SK-N-SH (cell line): ENCODE measurements at places on chromosomes 6 and 20.

DNA sequence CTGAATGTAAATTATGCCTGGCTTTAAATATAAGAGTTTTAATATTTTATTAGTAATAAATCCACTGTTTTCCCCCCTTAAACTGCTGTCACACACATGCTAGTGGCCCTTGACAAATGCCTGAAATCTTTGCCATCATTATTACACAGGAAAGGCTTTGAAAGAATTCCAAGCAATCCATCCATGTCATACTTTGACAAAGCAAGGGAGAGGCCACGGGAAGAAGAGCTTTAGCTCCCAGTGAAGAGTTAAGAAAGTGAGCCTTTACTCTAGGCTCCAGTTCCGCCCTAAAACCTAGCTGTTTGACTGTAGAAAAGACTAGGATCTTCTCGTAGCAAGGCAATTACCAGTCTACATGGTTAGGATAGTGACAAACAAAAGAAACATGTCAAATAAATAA is 147.9 kb downstream of the GMDS start:
- no peak for DNase-seq

DNA sequence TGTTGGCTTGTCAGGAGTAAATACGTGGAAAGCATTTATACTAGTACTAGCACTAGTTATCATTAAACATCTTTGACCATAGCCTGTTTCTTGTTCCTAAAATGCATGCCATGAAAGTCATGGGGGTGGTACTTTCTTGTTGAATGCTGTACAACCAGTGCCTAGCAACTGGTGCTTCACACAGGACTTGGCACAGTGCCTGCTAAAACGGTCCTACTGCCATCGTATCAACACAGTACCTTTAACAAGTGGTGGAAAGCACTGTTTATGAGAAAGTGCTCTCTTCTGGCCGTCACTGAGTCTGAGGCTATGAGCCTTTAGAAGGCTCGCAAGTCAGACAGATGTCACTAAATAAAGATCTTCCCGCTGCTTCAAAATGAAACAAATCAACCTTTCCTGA is 21.6 kb downstream of the ZNFX1 start:
- DNase-seq, result no peak

DNA sequence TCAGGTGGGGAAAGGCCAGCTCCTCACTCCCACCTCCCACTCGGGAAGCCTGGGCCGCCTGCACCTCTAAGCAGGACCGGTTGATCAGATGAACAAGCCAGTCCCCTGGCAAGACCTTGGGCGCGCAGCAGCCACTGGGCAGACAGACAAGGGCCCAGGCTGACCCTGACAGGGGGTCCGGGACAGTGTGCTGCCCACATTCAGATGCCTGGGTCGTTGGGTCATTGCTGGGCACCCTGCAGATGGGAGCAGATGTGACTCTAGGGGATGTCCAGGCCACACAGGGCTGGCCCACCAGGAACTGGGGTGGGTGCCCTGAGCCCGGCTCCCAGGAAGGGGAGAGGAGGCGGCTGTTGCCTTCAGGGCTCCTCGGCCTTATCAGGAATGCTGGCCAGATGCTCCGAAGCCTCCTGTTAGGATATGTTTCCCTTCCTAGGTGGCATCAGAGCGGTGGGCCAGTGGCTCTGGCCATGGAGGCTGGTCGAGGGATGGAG is 17.3 kb upstream of the FRMD1 start:
- DNase-seq, result peak; percentile 72

GRCh38 chr6:168374051-168374502 is 54.5 kb upstream of the DACT2 start:
- no peak for DNase-seq

- DNase-seq, result no peak
Measured at GRCh38 chr6:34958734-34959133, 69.7 kb downstream of the ANKS1A start.

GRCh38 chr6:127554435-127555006 is 22.5 kb upstream of the C6orf58 start:
- peak; percentile 30 for DNase-seq

- DNase-seq, result no peak
Measured at GRCh38 chr6:134021396-134022122, 30.9 kb downstream of the SLC2A12 start.

GRCh38 chr6:142683714-142684141 is 261.2 kb downstream of the HIVEP2 start:
- DNase-seq, result no peak

DNA sequence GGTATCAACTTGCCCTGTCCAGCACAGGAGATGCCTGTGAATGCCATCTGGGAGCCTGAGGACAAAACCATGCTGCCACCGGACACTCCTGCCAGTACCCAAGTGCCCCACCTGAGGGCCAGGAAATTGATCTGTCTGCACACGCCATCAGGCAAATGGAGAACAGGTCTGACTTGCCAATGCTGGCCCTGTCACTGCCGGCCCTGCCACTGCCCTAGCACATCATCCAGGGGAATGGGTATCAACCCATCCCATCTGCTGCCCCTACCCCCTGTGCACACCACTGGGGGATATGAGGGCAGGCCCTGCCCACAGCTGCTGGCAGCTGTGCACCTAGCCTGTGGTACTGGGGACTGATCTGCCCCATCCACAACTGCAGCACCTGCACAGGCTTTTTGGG is 1081.6 kb upstream of the EYS start:
- DNase-seq, result no peak

DNA sequence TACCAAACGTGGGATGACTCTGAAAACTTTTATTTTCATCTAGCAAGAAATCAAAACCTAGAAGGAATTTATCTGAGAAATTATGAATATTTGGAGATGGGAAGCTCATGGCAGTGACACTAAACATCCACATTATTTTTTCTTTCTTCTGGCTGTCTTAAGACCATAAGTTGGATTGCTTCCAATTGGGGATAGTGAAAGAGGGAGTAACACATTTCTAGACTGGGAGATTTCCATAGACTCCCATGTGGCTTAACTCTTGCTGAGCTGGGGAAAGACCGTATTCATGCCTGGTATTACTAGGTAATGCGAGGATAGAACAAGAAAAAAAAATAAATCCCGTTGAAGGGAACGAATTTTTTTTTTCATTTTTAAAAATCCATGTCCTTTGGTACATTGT is 120.0 kb downstream of the UTRN start:
- DNase-seq, result no peak

DNA sequence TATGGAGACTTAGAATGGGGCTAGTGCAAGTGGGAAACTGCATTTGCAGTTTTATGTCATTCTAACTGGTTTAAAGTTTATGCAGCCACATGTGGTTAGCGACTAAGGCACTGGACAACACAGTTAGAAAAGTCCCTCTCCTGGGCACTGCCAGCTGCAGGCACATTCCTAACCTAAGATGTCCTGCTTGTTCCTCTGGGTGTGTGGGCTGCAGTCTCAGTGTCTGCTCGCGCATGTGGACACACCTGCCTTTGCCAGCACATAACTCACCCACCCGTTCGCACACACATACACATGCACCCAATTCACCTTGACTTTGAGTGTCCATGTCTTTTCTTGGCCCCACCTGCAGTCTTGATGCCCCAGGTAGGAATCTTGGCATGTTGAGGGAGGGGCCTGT is 18.5 kb upstream of the SLC22A2 start:
- no peak for DNase-seq

- DNase-seq, result peak; percentile 71
Measured at GRCh38 chr20:35146299-35146919, 727 bp downstream of the EDEM2 start.

- peak; percentile 26 for DNase-seq
Measured at GRCh38 chr6:117264692-117265409, 507 bp upstream of the VGLL2 start.

DNA sequence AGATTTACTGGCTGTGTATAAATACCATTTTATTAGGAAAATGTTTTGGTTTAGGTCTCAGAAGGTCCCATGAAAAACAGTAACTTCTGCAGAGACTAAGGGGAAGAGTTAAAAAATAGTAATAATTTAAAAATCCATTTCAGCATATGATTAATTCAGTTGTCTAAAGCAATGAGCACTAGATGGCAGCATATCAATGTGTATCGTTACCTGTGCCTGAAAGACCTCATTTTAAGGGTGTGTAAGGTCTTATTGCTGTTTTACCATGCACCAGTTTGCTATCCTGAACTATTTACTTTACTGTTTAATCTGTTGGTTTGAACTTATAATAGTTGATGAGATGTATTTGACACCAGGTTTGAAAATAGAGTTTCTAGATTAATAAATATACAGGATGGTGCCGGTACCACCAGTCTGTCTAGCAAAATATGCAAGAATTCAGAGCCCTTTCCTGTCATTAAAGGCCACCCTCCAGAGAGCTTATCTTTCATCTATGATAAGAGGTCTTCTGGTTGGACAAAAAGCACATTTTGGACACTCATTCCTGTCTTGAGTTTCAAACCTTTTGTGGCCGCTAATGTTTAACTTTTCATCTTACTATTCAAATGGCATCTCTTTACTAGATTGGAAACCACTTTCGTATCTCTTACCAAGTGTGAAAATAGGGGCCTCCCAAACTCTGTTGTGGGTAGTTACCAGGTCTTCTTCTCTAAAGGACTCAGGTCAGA is 8.9 kb upstream of the AHI1 start:
- peak; percentile 25 for DNase-seq

GRCh38 chr6:70673054-70673453 is 5.4 kb downstream of the SMAP1 start:
- DNase-seq, result no peak

- no peak for DNase-seq
Measured at GRCh38 chr6:129276986-129277385, 394.0 kb downstream of the LAMA2 start.

GRCh38 chr20:12750221-12750620 is 258.6 kb upstream of the SPTLC3 start:
- DNase-seq, result no peak

DNA sequence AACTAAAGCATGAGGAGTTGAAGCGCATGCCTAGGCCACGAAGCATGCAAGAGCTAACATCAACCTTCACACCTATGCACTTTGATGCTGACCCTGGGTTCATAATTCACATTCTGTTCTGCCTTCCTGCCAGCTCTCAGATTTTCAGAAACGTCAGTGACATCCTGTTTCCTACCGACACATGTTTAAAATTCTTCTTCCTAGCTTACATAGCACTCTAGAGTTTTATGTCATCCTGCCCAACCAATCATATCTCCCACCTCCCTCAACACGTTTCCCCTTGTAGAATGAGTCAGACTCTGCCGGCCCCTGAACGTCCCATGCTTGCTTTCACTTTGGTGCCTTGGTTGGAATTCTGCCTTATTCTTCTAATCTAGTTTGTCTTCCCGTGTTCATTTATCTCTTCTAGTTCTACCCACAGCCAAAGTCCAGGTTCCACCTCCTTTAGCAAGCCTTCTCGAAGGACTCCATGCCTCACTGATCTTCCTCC is 97.2 kb upstream of the MAP7 start:
- DNase-seq, result no peak

- DNase-seq, result no peak
Measured at GRCh38 chr20:60518022-60518421, 559.8 kb downstream of the CDH26 start.

- DNase-seq, result no peak
Measured at GRCh38 chr6:39206250-39206721, 23.0 kb downstream of the KCNK5 start.

DNA sequence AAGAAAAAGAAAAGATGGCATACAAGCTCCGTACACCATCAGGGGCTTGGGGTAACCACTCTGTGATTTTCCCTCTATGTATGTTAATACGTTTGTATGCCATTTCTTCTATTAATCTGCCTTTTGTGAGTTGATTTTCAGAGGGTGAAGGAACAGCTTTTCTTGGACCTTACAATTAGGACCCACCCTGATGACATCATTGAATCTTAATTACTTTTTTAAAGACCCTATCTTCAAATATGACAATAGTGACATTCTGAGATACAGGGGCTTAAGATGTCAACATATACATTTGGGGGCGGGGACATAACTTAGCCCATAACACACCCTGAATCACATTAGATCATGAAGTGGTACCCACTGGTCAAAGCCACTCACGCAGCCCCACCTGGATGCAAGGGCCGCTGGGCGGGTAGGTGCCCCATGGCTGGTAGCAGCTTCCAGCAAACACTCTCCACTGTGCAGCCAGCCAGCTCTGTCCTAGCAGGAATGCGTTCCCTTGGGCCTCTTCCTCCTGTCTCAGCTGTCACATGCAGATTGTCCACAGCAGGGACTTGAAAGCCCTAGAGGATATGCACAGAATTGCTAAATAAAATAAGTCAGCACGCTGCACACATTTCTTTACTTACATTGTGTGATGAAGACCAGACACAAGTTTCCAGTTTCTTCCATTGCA is 74.5 kb downstream of the FOXF2 start:
- no peak for DNase-seq

GRCh38 chr6:158725704-158726103 is 75.8 kb downstream of the SYTL3 start:
- DNase-seq, result no peak

DNA sequence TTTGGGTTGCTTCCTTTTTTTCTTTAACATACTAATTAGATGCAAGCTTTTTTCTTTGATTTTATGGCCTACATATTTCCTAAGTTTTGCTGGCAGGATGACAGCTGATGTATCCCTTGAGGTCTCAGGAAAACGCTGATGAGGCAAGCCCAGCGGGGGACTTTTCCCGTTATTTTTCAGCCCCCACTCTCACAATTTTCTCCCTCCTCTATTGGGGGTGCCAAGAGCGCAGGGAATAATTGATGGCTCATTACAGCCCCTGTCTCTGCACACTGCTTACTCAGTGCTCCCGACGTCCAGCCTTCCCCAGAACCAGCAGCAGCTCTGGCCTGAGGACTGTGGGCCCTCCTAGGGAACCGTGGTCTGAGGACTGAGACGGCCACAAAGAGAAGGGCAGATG is 38.6 kb upstream of the VSTM2L start:
- DNase-seq, result no peak

GRCh38 chr20:43987531-43987930 is 72.9 kb downstream of the TOX2 start:
- no peak for DNase-seq

DNA sequence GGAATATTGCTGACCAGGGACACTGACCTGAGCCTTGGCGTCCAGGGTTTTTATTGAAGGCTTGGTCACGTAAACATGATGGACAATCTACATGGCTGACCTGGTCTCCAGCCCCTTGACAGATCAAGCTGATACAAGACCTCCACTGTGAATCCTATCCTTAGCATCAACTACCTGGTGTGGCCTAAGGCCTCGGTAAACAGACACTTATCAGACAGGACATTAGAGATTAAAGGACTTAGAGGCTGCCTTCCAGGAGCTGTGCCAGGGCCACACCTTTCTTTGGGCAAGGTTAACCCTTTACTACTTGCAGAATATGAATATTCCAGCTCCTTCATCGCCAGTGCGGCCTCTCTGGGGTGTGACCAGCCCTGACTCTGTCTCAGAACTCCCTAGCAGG is 104.9 kb upstream of the FOXA2 start:
- DNase-seq, result no peak

DNA sequence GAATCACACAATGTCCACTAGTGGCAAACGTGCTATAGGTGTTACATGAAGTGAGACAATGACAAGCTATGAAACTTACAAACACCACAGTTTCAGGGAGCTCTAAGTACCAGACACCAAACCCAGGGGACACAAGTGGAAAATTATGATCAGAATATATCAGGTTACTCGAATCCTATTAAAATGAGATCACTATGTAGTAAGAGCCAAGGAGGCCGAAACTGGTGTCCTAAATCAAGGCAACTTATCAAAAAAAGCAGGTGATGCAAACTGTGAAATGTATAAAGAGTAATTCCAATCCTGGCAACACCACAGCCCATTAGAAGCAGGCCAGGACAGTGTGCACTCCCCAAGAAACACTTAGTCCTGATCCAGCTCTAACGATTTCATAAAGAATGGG is 100.3 kb downstream of the ARHGAP18 start:
- no peak for DNase-seq
